Effector memory CD4-positive, alpha-beta T cell (primary cell): ENCODE measurements at places on chromosomes 2 and 18.
A peak's percentile ranks its signal among the peaks of the same experiment; 100 is the strongest.

- DNase-seq: peak; percentile 72
These were observed 6.5 kb upstream of the CAPN10 start for GRCh38 chr2:240579771-240580614.

DNA sequence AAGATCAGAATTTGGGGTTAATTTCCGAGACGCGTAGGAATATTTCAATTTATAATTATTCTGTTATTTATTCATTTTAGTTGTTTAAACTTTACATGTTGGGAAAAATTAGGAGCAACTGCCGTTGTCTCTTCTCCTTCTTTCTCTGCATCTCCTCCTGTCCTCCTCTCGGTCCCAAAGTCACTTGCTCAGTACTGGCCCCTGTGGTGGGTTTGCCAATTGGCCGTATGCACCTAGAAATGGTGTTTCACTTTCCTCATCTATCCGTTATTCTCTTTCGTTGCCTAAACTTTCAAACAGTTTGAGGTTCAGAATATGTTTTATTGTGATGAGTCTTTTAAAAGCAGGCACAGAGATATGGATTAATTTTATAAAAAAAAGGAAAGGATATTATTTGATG lies 517.9 kb downstream of the PLCL1 start:
- no peak for DNase-seq

DNA sequence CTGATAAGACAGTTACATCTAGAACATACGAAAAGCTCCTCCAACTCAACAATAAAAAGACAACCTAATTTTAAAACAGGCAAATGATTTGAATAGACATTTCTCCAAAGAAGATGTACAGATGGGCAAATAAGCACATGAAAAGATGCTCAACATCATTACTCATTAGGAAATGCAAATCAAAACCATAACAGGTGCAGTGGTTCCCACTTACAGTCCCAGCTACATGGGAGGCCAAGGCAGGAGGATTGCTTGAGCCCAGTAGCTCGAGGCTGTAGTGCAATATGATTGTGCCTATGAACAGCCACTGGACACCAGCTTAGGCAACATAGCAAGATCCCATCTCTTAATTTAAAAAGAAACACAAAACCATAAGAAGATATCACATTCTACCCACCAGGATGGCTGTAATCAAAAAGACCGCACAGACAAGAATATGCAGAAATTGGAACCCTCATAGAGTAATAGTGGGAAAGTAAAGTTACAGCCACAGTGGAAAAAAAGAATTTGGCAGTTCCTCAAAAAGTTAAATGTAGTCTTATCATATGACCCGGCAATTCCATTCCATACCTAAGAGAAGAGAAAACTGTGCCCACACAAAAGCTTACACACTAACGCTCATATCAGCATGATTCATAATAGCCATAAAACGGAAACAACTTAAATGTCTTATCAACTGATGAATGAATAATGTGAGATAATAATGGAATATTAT lies 30.5 kb upstream of the ARMC9 start:
- DNase-seq: no peak

DNA sequence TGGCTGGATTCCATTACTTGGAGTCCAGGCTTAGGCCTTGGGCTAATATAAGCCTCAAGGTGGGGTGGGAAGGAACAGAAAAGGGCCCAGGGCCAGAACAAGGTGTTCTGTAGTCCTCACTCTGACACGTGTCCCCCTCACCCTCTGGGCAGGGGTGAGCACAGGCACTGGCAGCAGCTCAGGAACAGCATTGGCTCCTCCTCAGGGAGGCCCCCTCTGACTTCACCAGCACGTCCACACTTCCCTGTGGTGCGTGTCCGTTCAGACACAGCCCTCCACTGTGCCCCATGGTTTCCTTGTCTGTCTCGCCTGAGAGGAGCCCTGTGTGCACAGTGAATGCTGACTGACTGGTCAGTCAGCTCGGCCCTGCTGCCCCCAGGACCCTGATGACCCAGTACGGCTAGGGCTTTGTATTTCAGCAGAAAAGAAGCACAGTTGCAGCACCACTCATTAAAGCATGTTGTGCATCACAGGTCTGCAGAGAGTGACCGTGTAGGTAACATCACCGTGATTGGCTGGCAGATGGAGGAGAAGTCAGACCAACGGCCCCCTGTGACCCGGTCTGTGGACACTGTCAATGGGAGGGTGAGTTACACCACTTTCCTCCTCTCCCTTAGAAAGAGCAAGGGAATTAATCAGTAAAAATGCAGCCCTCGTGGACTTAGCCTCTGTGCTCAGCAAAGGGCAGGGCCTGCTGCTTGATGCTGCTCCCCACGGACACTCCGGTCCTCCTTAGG lies 70.8 kb downstream of the COA5 start:
- DNase-seq: no peak

DNA sequence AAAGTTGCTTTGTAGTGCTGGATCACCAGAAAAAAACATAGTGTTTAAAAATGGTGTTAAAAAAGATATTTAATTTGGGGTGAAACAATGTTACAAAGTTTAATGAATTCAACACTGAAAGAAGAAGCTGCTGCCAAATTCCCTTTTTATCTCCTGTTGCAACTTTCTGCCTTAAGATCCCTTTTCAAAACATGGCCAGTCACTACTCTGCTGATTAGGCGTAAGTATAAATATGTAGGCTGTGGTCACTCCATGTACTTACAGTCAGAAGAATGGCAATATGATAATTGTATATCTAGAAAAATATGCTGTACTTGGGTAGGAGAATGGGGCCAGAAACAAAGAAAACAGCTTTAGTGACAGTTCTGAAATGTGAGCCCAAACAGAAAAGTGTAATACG lies 123.5 kb upstream of the ZBTB14 start:
- no peak for DNase-seq

- DNase-seq: no peak
These were observed 19.9 kb downstream of the PNO1 start for GRCh38 chr2:68177541-68177940.
